CD8-positive, alpha-beta T cell (primary cell): ENCODE measurements at places on chromosomes 1 and 21.

GRCh38 chr1:207868774-207869721 lies 41.9 kb downstream of the CD34 start:
- DNase-seq = peak; percentile 58

- no peak for DNase-seq
Observed at GRCh38 chr1:23530087-23530746, 816 bp downstream of the E2F2 start.

GRCh38 chr1:109762821-109763645 lies 690 bp downstream of the EPS8L3 start:
- no peak for DNase-seq

DNA sequence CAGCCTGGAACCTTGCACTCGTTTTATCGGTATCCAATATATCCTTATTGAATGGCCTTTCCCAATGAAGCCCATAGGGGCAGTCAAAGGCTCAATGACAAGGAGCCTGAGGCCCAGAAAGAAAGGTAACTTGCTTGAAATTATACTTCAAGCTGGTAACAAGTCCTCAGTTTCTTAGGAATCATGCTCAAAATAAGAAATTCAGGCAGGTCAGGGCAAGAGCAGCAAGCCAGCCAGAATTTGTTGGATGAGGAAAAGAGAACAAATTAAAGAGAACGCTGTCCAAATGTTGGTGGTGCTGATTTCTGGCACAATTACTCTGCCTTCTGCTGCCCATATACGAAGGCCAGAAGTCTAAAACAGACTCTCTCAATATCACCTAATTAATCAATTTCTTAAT lies 77.6 kb downstream of the DDX20 start:
- no peak for DNase-seq

- peak; percentile 26 for DNase-seq
Observed at GRCh38 chr1:197911857-197912696, 5.1 kb upstream of the LHX9 start.

GRCh38 chr1:33465316-33465715 lies 7.1 kb upstream of the ZSCAN20 start:
- DNase-seq = no peak

DNA sequence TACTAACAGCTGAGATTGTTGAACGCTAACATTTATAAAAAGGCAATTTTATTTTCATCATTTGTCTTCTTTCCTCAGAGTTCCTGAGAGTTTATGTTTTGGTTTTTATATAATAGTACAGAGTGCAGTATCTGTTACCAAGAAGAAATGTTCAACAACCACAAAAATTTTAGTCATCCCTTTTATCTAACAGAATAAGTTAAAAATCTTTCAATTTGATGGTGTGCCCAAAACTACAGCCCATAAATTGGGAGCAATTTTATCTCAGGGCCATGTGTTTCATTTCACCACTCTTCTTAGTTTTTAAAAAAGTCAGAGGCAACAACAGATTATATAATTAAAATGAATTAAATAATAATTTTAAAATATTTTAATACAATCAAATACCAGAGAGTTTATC lies 37.1 kb downstream of the NEXN start:
- no peak for DNase-seq

DNA sequence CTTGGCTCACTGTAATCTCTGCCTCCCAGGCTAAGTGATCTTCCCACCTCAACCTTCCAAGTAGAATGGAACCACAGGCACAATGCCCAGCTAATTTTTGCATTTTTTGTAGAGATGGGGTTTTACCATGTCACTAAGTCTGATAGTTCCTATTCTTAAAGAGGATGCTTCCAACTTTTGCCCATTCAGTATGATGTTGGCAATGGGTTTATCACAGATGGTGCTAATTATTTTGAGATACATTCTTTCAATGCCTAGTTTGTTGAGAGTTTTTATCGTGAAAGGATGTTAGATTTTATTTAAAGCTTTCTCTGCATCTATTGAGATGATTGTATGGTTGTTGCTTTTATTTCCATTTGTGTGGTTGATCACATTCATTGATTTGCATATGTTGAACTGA lies 103.9 kb downstream of the SLC44A5 start:
- no peak for DNase-seq

GRCh38 chr1:181174861-181175260 lies 86.4 kb downstream of the IER5 start:
- DNase-seq = no peak

- DNase-seq = no peak
Observed at GRCh38 chr1:3162322-3162882, 93.4 kb downstream of the PRDM16 start.

DNA sequence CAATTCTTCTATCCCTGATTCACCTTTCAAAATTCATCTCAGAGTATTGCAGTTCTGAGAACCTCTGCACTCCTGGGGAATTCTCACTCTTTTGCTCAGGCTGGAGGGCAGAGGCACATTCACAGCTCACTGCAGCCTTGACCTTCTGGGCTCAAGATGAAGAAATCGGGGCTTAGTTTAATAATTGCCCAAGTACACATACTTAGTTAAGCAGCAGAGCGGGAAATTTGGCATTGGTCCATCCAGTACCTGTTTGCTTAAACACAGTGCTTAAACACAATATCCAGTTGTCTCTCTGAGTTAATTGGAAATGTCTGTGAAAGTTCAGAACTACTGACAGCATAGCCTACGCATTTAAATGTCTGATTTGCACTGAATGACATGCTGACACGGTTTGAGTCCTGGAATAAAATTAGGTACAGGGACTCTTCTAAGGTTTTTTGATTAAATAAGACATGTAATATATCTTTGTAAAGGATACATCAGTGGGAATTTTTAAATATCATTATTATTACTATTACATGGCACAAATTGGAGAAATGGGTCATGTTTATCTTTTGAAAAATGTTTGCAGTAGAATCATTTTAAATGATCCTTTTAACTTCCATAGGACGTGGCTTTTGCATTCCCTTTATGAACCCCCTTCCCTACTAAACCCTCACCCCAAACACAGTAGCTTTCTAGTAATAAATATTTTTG lies 337.4 kb downstream of the SRGAP2C start:
- DNase-seq = no peak

DNA sequence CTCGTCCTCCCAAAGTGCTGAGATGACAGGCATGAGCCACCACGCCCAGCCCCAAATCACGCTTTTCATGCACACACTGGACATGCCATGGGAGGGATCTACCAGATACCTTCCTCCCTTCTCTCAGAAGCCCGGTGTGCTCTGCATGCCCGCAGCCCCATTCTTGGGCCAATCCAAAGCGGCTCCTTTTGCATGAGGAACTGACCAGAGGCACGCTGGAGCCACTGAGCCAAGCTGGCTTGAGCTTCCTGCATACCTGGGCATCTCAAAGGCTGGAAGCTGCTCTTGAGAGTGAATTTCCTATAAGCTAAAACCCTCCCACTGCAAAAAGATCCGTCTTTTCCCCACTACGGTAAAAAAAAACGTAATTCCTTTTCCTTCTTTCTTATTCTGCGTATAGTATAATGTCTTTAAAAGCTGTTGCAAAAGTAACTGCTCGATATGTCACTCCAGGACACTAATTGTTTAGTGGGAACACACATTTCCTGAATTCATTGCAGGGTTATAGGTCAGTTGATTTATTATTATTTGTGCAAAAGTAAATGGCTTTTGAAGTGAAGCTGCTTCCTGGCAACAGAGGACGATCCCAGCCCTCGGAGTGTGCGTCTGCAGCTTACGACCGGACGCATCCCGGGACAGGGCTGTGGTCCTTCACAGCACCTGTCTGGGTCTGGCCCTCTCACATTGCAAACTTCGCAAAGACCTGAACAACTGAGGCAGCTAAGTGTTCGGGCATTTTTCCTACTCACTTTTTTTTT lies 61.8 kb upstream of the ETS2 start:
- no peak for DNase-seq

DNA sequence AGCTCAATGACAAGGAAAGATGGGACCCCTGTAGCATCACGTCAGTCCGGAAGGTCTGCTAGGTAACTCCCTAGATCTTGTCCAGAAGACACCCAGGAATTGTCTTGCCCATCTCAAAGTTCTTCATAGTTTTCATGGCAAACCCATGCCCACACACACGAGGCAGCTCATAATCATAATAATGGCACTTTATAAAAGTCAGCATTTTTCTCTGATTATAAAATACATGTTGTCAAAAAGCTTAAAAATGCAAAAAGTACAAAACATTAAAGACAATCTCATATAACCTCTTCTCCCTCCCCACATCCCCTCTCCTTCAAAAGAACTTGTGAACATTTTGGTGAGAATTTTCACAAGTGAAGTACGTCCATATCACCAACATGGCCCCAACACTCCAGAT lies 30.8 kb downstream of the EPHX1 start:
- DNase-seq = no peak

GRCh38 chr1:25474439-25475047 lies 43.8 kb downstream of the MACO1 start:
- DNase-seq = no peak

GRCh38 chr1:230279583-230279945 lies 146.6 kb downstream of the PGBD5 start:
- no peak for DNase-seq

DNA sequence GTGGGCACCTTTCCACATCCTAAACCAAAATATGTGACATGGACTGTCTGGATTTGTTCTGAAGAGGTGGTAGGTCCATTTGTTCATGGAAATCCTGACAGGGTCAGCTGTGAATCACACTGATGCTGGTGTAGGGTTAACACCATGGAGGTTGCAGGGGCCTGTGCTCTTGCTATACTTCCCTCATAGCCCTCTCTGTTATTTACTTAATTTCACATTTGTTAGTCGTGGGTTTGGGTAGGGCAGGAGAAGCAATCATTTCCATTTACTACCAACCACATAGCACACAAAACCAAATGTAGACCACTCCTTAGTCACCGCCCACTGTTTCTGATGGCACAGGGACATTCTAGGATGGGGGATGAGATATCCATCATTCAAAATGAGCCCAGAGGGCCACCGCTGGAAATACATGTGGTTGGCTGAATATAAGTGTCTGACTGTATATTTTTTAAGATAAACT lies 61.8 kb upstream of the POU2F1 start:
- DNase-seq = no peak
